ENCODE measurements at places on chromosomes 13 and 19. TPM values are rescaled to one million over a fixed set of nuclear protein-coding genes. Genes with fewer than 3 reads are reported as not detected.

Gene SLC15A1
- not detected for total RNA-seq

Gene IGFL2
- not detected for total RNA-seq

Gene TMEM145
- not detected for total RNA-seq

Gene FFAR2
- total RNA-seq, result not detected

Gene MADCAM1
- not detected for total RNA-seq

Gene FCER2
- total RNA-seq, result not detected

Gene NBEA
- total RNA-seq, result 0.89 TPM

Gene TPRX2
- total RNA-seq, result not detected

Gene INSR
- 6.1 TPM for total RNA-seq

Gene WDR87
- not detected for total RNA-seq

Gene NLRP9
- total RNA-seq, result not detected

Gene MATK
- not detected for total RNA-seq

Gene PRR20B
- total RNA-seq, result not detected

Gene LIM2
- total RNA-seq, result not detected

Gene DNAAF3
- total RNA-seq, result 0.34 TPM

Gene CCDC61
- total RNA-seq, result 14.3 TPM

Gene ZNF492
- 1.0 TPM for total RNA-seq

Gene SLC7A9
- total RNA-seq, result not detected

Gene TNNT1
- total RNA-seq, result 0.89 TPM
